Stimulated activated CD4-positive, alpha-beta T cell treated with anti-CD3 and anti-CD28 coated beads, Interleukin-4, amount 100 ng/mL, for 24 hours (primary cell): ENCODE measurements at places on chromosomes 2 and 18.

DNA sequence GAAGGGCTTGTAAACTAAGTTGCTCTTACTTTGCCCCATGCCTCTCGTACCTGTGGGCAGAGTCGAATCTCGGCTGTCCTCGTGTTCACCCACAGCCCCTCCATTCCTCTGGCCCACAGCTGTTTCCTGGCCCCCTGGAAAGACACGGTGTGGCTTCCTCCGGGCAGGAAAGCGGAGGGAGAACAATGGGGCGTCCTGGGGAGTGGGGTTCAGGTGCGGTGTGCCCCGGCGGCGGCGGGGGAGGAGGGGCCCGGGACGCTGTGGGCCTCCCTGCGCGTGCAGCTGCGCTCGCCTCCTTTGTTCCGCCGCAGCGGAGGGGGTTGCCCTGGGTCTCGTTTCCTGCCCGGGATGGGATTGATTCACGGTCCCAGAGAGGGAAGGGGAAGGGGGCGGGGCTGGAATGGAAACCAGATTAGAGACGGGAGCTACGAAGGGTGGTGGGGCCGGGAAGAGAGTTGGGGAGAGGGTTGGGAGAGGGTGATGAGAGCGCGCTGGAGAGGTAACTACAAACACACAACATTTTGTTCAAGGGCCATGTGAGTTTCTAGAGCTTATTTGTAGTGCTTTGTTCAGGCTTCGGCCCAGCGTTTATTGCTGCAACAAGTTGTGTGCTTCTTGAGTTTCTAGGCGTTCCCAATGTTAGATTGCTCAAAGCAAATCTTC, 796 bp downstream of the MYO1B start:
- peak; percentile 19 for DNase-seq

- no peak for DNase-seq
Observed at GRCh38 chr18:59050661-59051057, 89.0 kb upstream of the SEC11C start.

GRCh38 chr18:35609236-35609635, 27.7 kb downstream of the GALNT1 start:
- no peak for DNase-seq

DNA sequence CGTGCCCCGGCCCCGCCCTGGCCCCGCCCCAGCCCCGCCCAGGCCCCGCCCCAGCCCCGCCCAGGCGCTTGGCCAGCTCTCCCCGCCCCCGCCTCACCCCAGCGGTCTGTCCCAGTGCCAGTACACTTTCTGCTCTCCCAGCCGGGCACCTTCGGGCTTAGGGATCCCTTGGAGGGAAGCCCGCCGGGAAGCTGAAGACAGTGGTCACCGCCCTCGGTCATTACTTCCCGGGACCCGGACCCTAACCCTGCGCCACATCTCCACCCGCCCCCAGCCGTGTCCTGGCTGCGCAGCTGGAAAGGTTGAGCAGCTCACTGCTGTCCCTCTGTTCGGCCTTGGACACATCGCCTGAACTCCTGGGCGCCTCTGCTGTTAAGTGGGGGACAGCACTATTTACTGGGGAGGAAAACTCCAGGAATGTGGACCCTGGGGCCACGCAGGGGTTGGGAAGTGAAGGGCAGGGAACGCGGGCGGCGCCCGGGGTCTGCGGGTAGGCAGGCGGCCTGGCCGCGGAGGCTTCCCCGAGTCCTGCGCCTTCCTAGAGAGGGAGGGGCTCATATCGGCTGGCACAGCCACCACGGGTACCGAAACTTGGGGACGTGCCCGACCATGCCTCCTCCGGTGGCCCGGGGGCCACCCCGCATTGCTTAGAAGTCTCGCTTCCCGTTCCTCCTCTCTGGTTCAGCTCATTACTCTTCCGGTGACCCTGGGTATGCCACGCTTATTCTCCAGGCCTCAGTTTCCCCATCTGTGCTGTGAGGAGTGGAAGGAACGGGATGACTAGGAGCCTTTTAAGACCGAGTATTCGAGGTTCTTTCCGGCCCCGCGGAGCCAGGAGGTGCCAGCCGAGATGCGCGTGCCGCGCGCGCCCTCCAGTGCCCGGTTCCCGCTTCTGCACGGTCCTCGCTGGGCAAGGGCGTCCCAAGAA, 121.0 kb downstream of the GYPC start:
- DNase-seq = peak; percentile 80

DNA sequence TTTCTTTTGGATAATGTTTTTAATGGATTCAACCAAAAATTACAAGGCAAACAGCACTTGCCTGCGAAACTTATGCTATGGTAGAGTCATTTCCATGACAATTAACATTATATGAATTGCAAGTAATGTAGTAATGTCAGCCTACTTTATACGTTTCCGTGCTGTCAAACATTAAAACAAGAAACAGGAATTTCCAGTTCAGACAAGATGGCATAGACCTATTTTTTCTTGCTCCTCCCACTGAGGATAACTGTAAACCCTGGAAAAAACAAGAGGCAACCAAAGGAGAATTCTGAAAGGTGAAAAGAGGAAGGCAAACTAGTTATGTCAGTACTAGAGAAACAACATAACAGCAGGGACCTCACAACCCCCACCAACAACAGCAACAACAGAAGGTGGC, 170.7 kb downstream of the DIS3L2 start:
- no peak for DNase-seq

DNA sequence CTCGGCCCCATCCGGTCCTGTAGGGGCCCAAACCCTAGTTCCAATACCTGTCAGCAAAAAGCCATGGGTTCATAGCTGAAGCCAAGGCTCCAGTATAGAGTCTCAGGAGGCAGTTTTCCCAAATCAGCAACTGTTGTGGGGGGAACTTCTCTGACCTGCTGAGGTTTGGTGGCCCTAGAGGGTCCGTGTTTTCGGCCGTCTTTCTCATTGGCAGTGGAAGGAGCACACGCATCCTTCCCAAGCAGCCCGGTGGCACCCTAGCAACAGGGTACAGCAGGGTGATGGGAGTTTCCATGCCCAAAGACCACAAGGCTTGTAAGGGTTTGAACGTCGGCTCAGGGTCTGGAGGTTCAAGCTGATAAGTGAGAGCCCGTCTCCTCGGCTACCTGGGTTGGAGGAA, 6.6 kb downstream of the FOSL2 start:
- no peak for DNase-seq

DNA sequence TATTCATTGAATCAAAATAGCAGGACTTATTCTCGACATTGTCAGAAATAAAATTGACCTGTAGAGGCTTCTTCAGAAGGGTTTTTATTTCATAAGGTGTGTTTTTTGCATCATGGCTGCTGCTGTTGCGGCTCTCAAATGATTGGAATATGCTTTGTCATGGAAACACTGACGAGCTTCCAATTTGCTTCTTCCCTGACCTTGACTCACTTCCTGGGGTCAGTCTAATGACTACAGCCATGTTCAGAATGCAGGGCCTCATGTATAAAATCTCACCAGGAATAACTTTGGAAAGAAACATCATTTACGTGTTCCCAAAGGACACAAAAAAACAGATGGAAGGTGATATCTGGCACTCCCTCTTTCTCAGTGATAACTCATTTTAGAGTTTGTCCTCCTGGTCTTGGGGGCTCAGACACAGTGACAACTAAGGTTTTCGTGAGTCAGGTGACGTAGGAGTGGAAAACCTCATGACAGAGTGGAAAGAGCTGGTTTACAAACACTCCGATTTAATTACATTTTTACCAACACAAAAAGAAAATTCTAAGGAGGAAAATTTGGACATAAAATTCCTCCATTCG, 467.0 kb upstream of the RAB12 start:
- DNase-seq = no peak

DNA sequence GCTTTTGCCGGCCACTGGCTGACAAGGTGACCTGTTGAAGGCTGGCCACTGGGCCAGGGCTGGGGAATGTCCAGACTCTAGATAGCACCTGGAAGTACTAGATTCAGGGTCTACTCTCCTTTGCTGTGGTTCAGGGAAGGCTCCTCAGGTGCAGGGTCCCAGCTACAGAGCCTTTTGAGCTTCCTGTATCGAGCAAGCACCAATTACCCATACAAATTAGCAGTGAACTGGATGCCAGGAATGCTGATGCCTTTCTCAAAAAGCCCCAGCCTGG, 213.4 kb downstream of the CYP26B1 start:
- DNase-seq = no peak

DNA sequence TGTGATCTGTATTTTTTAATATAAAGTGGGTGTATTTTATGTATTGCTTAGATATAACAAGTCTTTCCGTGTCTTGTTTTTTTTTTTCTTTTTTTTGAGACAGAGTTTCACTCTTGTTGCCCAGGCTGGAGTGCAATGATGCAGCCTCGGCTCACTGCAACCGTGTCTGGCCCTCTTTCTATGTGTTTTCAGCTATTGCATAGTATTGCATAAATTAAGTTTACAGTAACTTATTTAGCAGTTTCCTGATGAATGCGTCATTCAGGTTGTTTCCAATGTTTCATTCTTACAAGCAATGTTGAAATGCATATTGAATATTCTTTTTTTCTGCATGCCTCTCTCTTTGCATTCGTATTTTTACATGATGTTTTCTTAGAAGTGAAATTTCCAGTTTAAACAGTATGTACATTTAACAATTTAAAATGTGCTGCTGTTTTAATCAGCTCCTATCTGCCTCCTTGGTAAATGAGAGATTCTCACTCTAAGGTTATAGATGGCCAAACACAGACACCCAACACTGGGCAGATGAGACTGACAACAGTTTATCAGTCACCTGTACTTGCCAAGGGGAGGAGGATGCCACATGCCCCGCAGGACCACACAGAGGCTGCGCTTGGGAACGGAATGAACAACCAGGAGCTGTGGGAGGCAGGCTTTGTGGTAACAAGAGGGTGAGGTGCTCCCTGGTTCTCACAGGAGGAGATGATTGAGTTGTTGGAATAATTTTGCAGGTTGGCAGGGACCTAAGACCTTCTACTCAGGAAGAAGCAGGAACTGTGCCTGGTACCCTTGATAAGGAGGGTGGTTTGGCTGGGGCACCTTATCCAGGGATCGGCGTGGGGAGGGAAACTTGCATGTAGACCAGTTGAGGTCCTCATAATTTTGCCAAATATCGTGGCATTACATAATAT, 7.5 kb downstream of the SLC9A4 start:
- no peak for DNase-seq

GRCh38 chr18:63040788-63041410, 278.7 kb downstream of the BCL2 start:
- no peak for DNase-seq

- DNase-seq = no peak
Observed at GRCh38 chr2:54360055-54360792, 95.9 kb upstream of the SPTBN1 start.
